ENCODE measurements at places on chromosomes 4 and X.
A peak's percentile ranks its signal among the peaks of the same experiment; 100 is the strongest.

DNA sequence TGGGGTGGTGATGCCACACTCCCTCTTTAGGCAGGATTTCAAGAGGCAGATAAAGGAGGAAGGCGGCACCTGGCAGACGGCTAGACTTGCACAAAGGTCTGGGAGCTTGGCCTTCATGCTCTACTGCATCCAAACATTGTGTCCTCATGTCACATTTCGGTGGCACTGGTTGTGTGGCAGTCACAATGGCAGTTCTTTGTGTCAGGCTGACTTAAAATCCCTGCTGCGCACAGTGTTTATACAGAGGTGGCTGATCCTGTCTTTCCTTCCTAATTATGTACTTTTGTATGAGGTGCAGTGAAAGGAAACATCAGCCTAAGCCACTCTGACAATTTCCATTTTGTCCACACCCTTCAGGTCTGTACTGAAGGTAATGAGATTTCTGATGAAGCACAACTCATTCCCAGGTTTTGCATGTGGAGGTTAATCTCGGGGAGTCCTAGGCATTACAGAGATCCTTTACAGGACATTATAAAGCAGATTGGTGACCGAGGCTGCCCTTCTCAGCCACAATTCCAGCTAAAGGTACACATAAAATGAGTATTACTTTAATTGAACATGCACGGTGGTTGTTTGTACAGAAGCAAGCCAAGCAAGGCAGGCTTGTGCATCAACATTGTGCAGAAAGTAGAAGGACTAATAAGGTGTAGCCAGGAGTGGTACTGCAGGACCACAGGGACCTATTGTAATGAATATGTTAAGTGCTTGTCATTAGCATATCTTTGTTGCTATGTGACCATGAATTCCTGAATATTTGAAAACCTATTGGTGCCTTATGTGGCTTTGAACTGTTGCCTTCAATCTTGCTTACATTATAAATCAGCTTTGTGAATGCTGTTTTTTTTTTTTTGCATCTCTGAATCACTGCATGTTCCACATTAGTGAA lies 147.6 kb downstream of the STK32B start:
- DNase-seq, result no peak

DNA sequence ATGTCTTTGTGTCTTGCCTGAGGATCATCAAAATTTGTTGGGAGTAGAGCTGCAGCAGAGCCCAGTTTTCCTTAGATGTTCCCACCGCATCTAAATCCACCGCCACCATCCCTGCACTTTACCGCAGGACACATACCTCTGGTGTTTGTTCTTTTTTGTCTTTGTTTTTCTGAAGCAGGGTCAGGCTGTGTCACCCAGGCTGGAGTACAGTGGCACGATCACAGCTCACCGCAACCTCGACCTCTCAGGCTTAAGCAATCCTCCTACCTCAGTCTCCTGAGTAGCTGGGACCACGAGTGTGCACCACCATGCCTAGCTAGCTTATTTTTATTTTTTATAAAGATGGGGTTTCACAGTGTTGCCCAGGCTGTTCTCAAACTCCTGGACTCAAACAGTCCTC lies 4.6 kb downstream of the ENOPH1 start:
- no peak for DNase-seq

- DNase-seq, result no peak
These were observed 131.8 kb downstream of the SCFD2 start for GRCh38 chr4:53234111-53234510.

- DNase-seq, result no peak
These were observed 6.8 kb upstream of the MAN2B2 start for GRCh38 chr4:6568148-6568547.

DNA sequence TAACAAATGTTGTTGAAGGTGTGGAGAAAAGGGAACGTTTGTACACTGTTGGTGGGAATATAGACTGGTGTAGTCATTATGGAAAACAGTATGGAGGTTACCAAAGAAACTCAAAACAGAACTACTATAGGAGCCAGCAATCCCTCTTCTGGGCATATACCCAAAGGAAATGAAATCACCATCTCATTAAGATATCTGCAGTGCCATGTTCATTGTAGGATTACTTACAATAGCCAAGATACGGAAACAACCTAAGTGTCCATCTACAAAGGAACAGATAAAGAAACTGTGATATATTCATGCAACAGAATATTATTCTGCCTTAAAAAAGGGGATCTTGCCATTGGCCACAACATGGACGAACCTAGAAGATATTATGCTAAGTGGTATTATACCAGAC lies 22.2 kb downstream of the APBB2 start:
- DNase-seq, result no peak

- DNase-seq, result no peak
These were observed at the start of gene TNIP3 for GRCh38 chr4:121164291-121164690. Gene TNIP3, minus strand, starts transcription at chr4:121164321. Its CDS starts 196 bp downstream, at chr4:121164125.

- DNase-seq, result no peak
These were observed 108.1 kb downstream of the MGST2 start for GRCh38 chr4:139773560-139774318.

- no peak for DNase-seq
These were observed 1.4 kb upstream of the ATP8A1 start for GRCh38 chr4:42658261-42658660.

DNA sequence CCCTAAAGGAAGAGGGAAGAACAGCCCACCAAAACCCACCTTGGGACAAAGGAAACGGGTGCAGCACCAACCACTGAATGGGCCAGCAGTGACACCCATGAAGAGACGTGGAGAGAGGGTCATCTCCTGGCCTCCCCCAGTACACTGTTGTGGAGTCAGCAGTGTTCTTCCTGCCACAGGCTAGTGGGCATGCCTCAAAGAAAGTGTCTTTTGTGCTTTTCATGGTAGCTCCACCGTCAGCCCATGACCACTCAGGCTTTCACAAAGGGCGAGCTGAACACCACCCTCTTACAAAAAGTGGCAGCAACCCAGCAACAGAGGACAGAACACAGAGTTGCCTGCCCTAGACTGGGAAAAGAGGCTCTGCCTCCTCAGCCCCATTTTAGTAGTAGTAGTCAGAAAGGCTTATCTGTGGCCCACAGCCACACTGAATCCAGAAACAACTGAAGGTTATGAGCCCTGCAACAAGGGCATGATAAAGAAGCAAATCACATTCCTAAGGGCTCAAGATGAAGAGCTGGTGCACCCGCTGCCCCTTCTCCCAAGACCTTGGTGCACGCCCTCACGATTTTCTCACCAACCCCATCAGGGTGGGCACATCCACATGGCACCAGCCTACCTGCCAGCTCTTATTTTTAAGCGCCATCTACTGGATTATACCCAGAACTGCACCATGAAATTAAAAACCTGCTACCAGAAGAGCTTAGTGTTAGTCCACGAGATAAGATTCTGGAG lies 53.1 kb downstream of the RAB28 start:
- DNase-seq, result no peak

GRCh38 chr4:145697332-145697731 lies 17.4 kb downstream of the C4orf51 start:
- no peak for DNase-seq

- no peak for DNase-seq
These were observed 11.0 kb downstream of the ODAPH start for GRCh38 chr4:75566911-75567310.

GRCh38 chr4:26032630-26033317 lies 118.8 kb downstream of the SMIM20 start:
- DNase-seq, result no peak

GRCh38 chrX:153549231-153549630 lies 31.8 kb downstream of the ATP2B3 start:
- no peak for DNase-seq

- no peak for DNase-seq
These were observed 1.8 kb upstream of the TMEM164 start for GRCh38 chrX:110000847-110001713.

- DNase-seq, result no peak
These were observed 233.0 kb upstream of the CLNK start for GRCh38 chr4:10917566-10917965.

DNA sequence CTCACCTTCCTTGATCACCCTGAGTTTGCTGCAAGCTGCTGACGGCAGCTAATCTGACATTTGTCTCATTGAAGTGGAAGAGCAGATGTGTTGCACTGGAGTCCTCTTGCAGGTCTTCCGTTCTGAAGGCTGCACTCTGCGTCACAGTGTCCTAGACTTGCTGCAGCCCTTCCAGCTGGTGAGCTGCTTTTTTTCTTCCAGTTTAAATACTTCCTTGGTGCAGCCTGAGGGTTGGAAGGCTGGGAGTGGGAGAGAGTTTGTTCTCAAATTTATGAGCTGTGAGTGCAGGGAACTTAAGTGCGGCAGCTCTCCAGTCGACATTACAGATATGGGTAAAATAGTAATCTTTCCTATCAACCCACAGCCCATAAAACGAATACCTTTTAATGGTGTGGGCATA lies 303.6 kb upstream of the FAT1 start:
- DNase-seq, result no peak

- no peak for DNase-seq
These were observed 36.4 kb downstream of the PCDH19 start for GRCh38 chrX:100373673-100374072.

DNA sequence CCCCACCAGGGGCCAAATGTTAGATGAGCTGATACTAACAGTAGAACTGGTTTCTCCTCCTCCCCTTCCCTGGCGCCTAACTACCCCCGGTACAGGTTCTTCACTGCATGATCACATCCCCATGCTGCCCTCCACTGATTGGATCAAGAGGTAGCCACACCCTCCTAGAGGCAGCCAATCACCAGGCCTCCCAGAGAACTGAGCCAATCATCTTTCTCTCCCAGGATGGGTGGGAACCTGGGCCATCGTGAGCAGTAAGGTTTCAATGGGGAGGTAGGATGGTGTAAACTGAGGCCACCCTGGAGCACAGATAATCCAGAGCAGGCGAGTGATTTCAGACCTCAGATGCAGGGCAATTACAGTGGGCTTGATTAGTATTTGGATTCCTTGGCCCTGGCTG lies 64.2 kb downstream of the PPP2R2C start:
- no peak for DNase-seq

DNA sequence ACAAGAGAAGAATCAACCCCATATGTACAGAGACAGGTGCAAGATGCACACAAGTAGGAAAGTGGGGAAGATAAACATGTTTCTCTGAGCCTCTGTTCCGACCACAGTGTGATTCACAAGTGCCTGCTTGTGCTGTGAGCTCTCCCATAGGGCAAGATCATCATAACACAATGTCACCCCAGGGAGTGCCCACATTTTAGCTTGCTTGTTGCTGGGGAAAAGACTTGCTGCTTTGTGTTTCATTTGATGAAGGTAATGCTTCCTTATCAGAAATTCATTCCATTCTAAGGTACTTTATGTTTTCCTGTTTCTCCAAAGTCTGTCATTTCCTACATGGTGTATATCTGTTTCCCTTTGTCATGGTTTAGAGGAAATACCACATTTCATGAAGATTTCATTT lies 304.5 kb upstream of the DIPK2B start:
- DNase-seq, result no peak

DNA sequence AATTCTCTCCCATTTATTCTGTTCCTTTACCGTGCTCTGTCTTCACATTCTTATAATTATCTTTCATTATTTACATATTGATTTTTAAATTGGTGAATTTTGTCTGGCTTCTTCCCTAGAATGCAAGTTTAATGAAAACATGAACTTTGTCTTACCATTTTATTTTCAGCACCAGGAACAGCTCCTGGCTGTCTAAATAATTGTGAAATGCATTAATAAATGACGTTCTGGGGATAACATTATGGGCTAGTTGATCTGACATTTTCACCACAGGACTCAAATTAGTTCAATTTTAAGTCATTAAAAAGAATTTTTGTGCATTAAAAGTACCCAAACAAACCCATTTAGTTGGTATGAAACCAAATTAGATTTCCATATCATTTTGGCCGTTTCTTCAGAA lies 97.5 kb downstream of the KCTD8 start:
- no peak for DNase-seq

- DNase-seq, result peak; percentile 45
These were observed 133.4 kb downstream of the ATG4A start for GRCh38 chrX:108224727-108225621.

- no peak for DNase-seq
These were observed 47.2 kb downstream of the SLC34A2 start for GRCh38 chr4:25702848-25703247.

- DNase-seq, result no peak
These were observed 188.8 kb downstream of the SOWAHB start for GRCh38 chr4:76708971-76709771.

- peak; percentile 39 for DNase-seq
These were observed 33.4 kb downstream of the ADGRA3 start for GRCh38 chr4:22482250-22483127.

DNA sequence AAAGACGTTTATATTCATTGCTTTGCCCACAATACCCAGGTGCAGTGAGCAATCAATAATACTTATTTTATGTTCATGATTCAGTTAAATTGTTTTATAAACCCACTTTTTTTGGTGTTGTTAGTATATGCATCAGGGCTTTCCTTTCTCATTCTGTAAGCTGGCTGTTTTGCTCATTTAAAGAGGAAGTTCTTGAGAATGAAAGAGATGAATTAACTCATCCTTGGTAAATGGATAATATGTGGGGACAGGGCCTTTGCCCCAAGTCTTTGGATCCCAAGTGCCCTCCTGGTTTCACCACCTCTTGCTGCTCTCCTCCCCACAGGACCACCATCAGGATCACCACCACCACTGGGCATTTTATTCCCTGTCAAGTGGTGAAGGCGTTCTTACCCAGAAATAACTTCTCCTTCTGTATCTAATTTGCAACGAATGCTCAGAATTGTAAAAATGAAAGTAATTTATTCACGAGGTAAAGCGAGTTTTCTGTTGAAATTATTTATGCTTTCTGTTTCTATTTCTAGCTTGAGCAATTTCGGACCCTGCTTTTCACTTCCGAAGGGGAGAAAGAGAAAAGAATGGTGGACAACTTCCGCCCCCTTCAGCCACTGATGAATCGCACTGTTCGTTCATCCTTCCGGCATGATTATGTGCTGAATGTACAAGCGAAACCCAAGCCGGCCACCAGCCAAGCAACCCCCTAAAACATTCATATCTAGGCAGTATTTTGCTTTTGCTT lies 8.2 kb upstream of the ZRSR2 start:
- DNase-seq, result no peak

DNA sequence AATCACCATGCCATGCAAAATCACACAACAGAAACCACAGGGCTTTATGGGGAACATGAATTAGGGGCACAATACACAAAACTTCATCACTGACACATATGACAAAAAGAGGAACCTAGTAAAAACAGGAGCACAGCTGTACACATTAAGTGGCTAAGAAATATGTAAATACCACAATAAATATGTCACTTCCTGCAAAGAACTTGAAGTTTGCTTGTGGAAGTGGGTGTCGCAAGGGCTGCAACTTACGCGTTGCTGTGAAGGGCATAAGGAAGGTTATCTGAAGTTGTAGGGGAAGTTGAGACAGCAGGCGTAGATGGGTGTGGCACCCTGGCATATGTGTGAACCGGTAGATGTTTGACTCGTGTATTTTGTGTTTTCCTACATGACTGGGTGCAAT lies 42.4 kb downstream of the CLCN4 start:
- no peak for DNase-seq

- no peak for DNase-seq
These were observed 6.0 kb downstream of the EREG start for GRCh38 chr4:74370912-74371311.

- no peak for DNase-seq
These were observed 41.2 kb downstream of the PRDM5 start for GRCh38 chr4:120881351-120881750.

DNA sequence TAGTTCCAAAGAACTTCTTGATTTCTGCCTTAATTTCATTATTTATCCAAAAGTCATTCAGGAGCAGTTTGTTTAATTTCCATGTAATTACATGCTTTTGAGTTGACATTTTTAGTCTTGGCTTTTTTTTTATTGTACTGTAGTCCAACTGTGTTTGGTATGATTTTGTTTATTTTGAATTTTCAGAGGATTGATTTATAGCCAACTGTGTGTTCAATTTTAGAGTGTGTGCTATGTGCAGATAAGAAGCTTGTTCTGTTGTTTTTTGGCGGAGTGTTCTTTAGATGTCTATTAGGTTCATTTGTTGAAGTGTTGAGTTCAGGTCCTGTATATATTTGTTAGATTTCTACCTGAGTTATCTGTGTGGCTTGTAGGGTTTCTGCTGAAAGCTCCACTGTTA lies 533.6 kb downstream of the TRAM1L1 start:
- no peak for DNase-seq

Data from glutamatergic neuron (in vitro differentiated cells).